ENCODE measurements at places on chromosomes 6 and 20.

DNA sequence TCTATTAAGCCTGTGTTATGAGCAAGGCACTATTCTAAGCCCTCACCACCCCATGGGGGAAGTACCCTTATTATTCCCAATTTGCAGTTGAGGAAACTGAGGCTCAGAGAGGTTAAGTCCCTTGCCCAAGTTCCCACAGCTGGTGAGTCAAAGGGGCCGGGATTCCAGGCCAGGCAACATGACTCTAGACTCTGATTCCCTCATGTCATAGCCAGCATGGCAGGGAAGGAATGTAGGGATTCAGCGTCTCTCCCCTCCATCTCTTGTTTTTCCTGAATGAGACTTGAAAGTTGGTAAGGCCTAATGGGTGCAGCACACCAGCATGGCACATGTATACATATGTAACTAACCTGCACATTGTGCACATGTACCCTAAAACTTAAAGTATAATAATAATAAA, 6.7 kb downstream of the C6orf132 start:
- no peak for DNase-seq

DNA sequence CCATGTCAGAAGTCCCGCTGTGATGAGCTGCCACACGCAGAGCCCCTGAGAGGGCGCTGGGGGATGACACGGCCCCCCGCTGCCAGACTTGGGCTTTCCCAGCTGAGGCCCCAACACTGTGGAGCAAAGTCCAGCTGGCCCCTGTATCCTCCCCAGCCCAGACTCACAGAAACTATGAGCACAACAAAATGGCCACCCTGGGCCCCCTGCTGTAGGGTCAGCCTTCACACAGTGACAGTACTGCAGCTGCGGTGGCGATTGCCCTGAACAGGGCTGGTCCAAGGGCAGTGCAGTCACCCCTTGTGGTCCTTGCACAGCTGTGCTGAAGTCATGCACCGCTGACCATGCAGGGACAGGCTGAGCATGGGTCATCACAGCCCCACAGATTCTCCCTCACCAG, 78.2 kb upstream of the CST7 start:
- DNase-seq: no peak

- no peak for DNase-seq
Measured at GRCh38 chr6:80460257-80460865, 353.9 kb downstream of the BCKDHB start.

DNA sequence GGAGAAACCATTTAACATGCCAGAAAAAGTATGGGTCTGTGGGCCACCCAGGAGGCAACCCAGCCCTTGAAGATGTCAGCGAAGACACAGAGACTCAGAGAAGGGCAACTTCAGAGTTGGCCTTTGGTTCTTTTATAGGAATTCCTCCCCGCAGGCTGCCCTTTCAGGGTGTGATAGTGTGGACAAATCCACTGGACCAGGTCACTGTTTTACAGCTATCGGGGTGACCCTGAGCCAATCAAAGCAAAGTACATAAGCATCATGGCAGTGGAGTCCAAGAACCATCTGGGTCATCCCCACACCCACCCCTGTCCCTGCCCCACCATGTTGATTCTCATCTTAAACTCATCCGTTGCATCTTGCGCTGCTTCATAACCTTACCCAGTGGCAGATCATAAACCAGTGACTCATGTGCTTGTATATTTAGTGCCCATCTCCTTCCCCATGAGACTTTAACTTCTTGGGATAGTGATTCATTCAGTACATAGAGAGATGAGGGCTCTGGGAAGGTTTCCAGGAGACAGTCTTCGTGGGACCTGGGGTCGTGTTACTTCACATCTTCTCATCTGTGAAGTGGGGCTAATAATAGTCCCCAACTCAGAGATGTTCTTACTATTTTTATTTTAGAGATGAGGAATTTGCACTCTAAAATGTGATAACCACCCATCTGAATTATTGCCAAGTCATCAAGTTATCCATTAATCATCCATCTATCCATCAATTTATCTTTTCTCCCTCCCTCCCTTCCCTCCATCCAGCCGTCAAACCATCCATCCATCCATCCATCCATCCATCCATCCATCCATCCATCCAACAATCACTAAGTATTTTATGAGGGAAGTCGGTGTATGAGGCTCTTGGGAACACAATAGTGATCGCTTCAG, 51.0 kb downstream of the EDN3 start:
- no peak for DNase-seq

DNA sequence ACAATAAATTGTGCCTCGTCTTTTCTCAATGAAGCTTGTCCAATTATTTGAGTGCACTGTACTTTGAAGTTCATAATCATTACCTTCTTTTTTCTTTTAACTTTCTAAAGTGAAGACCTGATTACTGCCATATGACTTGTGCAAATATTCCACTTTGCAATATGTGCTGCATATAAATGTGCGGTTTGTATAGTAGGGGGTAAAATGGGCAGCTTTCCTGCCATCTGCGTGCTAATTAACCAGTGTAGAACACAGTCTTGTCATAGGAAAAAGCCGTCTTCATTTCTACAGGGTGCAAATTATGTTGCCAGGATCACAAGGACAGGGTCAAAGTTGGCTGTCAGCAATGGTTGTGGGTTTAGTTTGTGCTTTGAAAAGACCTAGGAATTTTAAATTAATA, 397.0 kb downstream of the NKAIN2 start:
- no peak for DNase-seq

Data from CD4-positive, alpha-beta T cell treated with Interleukin-1 beta for 1 hour (primary cell).